ENCODE measurements at places on chromosomes 7 and 10.

DNA sequence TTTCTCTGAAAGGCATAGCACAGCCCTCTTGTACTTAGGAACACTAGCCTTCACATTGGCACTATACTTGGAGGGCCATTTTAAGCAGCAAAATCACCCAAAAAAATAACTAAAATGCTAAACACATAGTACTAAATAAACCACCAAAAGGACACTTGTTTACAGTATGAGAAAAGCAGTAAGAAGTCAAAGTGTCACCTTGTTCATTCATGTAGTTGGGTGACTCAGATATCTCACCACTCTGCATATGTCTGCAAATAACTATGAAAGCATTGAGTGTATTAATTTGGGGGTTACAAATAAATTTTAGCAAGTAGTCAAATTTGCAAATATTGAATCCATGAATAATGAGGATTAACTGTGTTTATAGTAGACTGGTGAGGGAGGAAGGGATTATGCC, 107.6 kb downstream of the ELAPOR2 start:
- no peak for DNase-seq

DNA sequence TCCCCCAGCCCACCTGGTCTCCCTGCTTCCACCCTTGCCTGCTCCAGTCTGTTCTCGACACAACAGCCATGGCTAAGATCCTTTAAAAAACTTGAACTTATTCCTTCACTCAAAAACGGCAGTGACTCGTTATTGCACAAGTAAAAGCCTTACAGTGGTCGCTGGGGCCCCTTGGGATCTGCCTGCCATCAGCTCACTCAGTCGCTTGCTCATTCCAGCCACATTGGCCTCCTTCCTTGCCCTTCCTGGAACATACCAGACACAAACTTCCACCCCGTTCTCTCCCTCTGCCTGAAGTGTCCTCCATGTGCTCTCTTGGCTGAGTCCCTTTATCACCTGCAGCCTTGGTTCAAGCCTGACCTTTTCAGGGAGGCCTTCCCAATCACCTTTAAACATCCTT, 4.7 kb downstream of the CCNY start:
- no peak for DNase-seq

GRCh38 chr7:148661471-148661870, 37.2 kb upstream of the CUL1 start:
- no peak for DNase-seq

- no peak for DNase-seq
Measured at GRCh38 chr10:124004663-124005004, 88.8 kb downstream of the CHST15 start.

DNA sequence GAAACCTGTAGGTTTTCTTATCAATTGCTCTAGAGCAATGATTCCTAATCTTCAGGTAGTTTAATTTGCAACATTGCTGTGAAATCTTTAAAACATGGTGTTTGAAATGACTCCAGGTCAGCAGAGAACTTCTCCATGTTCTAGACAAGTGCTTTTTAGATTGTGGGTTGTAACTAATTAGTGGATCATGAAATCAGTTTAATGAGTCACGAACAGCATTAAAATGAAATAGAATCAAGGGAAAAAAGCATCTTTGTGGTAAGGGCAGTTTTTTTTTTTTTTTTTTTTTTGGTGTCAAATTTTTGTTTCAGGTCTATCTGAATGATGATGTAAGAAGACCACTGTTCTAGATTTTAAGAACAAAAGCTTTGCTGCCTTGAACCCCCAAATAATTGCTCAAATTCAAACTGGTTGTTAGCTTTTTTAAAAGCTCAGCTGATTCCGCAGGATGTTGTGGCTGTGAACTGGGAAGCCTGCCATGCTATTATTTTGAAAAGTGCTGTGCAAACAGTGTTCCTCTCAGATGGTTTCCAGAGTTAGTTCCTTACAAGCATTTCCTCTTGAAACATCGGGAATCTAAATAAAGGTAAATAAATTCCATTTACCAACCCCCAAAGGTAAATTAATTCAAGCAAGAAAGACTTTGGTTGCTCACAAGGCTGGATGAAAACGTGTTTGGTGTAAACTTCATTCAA, 13.1 kb upstream of the PDK4 start:
- DNase-seq = no peak

- DNase-seq = no peak
Measured at GRCh38 chr10:49172061-49172776, 16.0 kb downstream of the TMEM273 start.

DNA sequence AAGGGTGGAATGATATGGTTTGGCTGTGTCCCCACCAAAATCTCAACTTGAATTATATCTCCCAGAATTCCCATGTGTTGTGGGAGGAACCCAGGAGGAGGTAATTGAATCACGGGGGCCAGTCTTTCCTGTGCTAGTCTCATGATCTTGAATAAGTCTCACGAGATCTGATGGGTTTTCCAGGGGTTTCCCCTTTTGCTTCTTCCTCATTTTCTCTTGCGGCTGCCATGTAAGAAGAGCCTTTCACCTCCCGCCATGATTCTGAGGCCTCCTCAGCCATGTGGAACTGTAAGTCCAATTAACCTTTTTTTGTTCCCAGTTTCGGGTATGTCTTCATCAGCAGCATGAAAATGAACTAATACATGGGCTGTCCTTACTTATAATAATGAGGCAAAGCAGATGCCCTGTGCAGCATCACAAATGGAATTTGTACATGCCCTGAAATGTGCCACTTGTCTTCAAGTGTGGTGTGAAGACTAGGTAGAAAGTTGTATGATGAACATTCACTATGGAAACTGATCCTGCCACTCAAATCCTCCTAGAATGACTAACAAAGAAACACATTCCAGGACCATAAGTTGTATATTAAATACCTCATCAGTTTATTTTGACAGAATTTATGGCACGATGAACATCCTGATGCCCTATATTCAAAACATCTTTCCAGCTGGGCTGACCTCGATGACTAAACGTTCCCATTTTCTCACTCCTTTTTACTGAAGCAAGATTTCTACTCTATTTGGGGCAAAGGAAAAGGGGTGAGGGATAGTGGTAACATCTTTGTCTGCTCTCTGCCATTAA, 122.8 kb upstream of the CTTNBP2 start:
- DNase-seq = no peak

DNA sequence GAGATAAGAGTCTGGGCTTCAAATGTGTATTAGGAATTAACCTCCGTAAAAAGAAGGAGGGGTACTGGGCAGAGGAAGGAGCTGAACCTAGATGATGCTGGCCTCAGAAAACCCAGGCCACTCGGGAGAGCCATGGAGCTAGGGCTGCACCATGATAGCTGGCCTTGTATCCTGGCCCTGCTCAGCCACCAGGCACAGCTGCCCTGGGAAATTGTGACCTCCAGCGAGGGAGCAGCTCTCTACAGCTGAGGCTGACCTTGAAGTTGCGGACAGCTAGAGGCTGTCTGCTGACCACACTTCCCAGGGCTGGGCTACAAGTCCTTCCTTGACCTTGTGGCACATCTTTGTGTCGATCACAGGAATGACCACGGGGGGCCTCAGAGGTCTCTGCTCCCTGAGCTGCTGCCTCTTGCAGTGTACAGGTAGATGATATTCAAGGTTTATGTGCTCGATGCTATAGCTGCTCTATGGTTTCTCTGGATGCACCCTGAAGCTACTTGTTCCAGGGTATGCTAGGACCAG, 38.3 kb upstream of the SLC35B4 start:
- no peak for DNase-seq

DNA sequence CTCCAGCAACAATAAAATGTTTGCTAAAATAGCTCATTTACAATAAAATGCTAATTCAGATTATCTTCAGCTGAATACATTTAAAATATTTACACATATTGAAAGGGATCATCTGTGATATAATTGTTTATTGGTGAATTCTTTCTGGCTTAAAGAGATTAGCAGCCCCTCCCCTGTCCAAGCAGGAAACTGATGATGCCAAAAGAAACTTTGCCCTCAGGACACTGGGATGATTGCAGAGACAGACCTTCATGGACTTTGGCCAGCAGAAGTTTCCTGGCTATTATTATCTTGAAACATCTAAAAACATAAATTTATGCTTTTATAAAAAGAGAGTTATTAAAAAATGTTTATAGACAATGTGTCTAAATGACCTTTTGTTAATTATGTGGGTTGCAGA, 764.9 kb upstream of the MBL2 start:
- DNase-seq = no peak

GRCh38 chr7:44057181-44057848, 8.1 kb downstream of the PGAM2 start:
- no peak for DNase-seq

GRCh38 chr7:44575054-44575453, 1.3 kb upstream of the DDX56 start:
- no peak for DNase-seq

DNA sequence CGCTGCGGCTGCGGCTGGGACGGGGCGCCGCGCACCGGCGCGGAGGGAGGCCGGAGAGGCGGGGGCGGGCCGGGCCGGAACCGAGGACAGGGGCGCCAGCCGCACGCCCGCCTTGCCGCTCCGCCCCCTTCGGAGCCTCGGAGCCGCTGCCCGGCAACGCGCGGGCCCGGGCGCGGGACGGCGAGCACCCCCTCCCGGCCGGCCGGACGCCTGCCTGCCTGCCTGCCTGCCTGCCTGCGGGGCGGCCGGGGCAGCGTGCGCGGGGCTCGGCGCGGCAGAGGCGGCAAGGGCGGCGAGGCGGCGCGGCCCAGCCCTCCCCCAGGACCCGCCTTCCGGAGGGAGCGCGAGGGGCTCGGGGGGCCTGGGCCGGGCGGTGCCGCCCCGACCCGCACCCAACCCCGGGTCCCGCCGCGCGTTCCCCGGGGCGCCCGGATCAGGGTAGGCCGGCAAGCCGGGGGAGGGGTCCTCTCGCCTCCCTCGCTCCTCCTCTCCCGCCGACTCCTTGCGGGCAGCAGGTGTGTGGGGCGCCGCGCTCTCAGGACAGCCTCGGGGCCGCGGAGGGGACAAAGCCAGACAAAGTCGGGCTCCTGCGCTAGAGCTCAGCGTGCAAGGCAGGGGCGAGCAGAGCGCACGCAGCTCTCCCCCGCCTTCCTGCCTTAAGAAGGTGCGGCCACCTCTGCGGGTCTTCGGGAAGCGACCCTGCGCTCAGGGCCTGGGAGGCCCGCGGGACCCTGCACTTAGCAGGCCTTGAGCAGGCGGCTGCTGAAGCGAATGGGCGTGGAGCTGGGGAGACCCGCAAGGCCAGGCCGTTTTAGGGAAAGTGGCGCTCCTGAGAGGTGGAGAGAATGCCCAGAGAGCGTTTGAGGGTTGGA, at the start of gene KIAA1549:
TSS of gene KIAA1549 (minus strand) at position 58 of the 872 bp plus-strand sequence. CDS start 120 bp downstream, outside the sequence.
- DNase-seq = peak; percentile 53

GRCh38 chr10:89867964-89868363, 166.6 kb downstream of the KIF20B start:
- DNase-seq = no peak

- no peak for DNase-seq
Measured at GRCh38 chr7:143514487-143514886, 36.8 kb downstream of the TAS2R41 start.

DNA sequence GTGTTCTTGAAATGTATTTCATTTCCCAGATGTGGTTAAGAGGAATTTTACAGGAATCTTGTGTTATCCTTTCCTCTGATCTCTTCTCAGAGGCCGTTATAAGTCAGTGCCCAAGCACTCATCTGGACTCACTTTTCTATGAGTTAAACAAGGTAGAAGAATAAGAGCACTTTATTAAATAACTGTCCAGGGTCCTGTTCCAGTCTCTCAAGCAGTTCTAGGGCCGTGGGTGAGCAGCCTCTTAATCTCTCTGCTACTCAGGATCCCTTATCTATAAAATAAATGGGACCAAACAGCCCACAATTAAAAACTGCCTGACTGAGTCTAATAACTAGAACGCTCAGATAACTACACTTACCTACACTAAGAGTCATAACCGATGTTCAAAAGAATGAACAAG, 111.2 kb downstream of the OSBPL3 start:
- DNase-seq = no peak

DNA sequence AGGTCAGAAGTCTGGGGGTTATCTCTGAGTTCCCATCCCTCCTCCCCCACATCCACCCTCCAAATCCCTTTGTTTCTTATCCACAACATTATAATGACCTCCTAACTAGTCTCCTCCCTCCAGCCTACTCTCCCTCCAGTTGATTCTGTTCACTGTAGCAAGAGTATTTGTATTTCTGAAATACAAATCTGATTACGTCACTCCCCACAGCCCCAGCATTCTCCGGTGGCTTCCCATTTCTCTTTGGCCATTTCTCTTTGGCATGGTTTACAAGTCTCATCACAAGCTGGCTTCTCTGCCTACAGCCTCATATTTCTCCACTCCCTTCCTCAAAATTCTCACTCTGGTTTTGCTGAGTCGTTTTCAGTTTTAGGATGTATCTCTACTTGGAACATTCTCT, 24.6 kb upstream of the MRPS33 start:
- no peak for DNase-seq

DNA sequence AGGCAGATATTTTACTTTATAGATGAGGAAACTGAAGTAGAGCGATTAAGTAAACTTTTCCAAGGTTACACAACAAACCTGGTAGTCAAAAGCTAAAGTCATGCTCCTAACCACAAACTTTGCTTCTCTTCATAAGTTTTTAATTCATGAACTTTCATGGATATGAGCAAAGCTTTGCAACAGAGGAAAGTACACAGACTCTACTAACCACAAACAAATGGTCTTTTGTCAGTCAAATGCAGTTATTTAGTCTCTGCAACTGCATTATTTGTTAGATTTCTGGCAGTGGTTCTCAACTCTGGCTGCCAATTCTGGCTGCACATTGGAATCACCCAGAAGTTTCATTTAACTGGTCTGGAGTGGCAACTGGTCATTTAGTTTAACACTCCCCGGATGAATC, 140.6 kb upstream of the TMEM168 start:
- DNase-seq = no peak

- DNase-seq = peak; percentile 70
Measured at GRCh38 chr7:27196287-27196767, 3.6 kb downstream of the HOXA13 start.

GRCh38 chr7:55641273-55641691, 69.0 kb upstream of the VOPP1 start:
- peak; percentile 49 for DNase-seq

- no peak for DNase-seq
Measured at GRCh38 chr10:111089293-111089692, 12.5 kb downstream of the ADRA2A start.

DNA sequence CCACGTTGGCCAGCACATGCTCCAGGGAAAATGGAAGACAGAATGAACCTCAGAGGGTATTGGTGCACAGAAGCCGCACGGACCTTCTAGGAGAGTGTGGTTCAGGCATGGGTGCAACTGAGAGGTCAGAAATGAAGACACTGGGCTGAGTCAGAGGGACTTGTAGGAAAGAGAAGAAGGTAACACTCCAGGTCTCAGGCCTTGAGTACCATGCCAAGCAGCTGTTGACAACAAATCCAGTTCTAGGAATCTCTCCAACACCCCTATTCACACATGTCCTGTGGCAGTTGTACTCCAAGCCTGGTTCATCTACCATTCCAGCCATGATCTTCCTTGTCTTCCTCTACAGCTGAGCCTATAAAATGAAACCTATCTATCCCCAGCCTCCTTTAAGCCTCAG, 251.6 kb downstream of the USP6NL start:
- DNase-seq = no peak

GRCh38 chr10:70552586-70552985, 50.0 kb downstream of the PRF1 start:
- DNase-seq = no peak

- DNase-seq = peak; percentile 2
Measured at GRCh38 chr7:158495786-158496185, 91.8 kb downstream of the PTPRN2 start.

- no peak for DNase-seq
Measured at GRCh38 chr10:12438919-12439692, 89.8 kb downstream of the CAMK1D start.

GRCh38 chr7:915291-916218, 38.9 kb downstream of the ADAP1 start:
- DNase-seq = no peak

- no peak for DNase-seq
Measured at GRCh38 chr7:134995239-134996096, 9.2 kb downstream of the AGBL3 start.

GRCh38 chr7:156703773-156704482, 63.4 kb downstream of the RNF32 start:
- DNase-seq = no peak
